Mesendoderm (in vitro differentiated cells): ENCODE measurements at places on chromosomes 1 and 21.

DNA sequence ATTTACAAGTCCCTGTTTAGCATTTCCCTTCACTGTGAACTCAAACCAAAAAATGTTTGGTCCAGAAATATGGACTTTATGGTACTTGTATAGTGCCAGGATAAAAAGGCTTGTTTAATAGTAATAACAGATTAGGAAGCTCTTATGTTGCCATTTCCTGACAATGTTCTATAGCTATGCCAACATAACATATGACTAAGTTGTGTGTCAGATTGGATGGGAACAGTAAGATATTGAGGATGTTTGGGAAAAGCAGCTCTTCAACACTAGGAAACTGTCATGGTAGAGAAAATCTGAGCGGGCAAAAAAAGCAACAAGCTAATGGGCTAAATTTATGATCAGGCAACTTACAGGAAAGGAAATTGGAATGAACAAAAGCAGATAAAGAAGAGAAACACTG, 287.1 kb upstream of the ADGRL4 start:
- DNase-seq, result no peak

- DNase-seq, result no peak
Measured at GRCh38 chr1:214002472-214002871, 14.7 kb downstream of the PROX1 start.

DNA sequence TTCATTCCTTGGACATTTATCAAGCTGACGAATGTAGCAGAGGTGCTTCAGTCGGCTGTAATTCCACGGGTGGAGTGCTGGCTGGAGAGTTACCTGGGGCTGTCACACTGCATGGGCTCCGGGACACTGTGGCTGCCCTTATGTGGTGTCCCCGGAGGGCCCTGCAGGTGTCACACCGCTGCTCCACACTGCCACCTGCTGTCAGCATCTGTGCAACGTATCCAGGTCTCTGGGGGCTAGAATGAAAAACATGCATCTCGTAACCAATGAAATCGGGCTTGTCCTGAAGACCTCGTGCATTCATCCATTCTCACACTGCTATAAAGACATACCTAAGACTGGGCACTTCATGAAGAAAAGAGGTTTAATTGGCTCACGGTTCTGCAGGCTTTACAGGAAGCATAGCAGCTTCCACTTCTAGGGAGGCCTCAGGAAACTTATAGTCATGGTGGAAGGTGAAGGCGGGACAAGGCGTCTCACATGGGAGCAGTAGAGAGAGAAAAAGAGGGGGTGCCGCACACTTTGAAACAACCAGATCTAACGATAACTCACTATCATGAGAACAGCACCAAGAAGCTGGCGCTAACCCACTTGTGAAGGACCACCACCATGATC, 46.7 kb upstream of the PCBP3 start:
- DNase-seq, result peak; percentile 71

DNA sequence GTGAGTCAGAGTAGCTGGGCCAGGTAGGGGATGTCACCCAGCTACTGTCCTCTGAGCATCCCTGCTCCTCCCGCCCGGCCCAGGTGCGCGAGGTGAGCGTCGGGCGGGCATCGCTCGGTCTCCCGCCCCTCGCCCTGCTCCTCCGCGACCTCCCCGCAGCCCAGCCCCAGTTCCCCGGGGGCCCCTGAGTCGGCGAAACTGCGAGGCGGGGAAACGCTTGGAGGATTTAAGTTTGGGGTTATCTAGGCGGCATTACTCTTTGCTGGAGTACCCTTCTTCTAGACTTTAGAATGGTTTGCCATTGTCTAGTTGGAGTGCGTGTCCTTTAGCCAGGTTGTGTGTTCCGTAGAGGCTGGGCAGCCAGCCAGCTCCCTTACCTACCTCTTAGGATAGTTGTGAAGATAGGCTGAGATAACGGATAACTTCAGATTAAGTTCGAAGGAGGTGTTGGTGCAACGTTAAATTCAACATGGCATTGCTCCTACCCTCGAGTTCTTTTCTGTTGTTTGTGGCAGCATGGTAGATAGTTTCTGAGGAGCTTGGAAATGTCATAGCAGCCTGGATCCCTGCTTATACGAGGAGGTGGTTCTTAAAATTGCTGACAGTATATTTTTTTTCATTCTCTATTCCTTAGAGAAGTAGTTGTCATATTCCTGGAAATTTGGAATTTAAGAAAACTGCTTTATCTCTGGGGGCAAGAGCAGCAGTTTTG, 697 bp downstream of the AGO3 start:
- peak; percentile 66 for DNase-seq

GRCh38 chr1:32454726-32455125, 10.1 kb upstream of the ZBTB8B start:
- peak; percentile 84 for DNase-seq

DNA sequence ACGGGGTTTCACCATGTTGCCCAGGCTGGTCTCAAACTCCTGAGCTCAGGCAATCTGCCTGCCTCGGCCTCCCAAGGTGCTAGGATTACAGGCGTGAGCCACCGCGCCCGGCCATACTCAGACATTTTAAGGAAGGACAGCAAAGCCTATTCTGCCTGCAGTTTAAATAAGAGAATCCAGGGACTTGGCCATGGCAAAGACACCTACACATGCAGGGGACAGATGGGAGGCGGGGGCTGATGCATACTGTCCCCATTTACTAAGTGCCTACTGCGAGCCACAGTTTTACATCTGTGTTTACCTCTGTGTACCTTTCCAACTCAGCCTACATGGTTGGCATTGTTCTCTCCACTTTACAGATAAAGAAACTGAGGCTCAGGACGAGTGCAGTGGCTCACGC, 25.4 kb downstream of the LDLRAD2 start:
- no peak for DNase-seq

GRCh38 chr1:174742805-174743653, 256.7 kb upstream of the CACYBP start:
- DNase-seq, result peak; percentile 17

DNA sequence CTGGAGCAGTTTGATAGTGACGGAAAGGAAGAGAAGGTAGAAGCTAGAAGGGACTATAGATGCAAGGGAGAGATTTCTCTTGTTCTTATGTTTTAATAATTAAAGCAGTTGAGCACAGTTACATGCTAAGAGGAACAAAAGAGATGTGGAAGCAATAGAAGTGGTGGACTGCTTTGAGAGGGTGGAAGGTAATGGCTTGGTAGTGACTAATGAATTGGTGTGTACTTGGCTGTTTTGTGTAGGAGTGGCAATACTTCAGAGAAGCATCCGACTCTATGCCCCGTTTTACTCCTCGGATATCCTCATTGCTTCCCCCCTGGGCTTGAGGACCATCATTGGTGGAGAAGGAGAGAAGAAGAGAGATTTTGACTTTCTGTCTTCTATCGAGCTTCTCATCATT, 12.8 kb downstream of the UTP25 start:
- DNase-seq, result no peak

GRCh38 chr1:156012051-156012817, 8.5 kb downstream of the SSR2 start:
- DNase-seq, result no peak

- DNase-seq, result no peak
Measured at GRCh38 chr1:53063744-53064515, 1.9 kb downstream of the PODN start.

- no peak for DNase-seq
Measured at GRCh38 chr1:11463177-11463576, 15.8 kb upstream of the DISP3 start.

DNA sequence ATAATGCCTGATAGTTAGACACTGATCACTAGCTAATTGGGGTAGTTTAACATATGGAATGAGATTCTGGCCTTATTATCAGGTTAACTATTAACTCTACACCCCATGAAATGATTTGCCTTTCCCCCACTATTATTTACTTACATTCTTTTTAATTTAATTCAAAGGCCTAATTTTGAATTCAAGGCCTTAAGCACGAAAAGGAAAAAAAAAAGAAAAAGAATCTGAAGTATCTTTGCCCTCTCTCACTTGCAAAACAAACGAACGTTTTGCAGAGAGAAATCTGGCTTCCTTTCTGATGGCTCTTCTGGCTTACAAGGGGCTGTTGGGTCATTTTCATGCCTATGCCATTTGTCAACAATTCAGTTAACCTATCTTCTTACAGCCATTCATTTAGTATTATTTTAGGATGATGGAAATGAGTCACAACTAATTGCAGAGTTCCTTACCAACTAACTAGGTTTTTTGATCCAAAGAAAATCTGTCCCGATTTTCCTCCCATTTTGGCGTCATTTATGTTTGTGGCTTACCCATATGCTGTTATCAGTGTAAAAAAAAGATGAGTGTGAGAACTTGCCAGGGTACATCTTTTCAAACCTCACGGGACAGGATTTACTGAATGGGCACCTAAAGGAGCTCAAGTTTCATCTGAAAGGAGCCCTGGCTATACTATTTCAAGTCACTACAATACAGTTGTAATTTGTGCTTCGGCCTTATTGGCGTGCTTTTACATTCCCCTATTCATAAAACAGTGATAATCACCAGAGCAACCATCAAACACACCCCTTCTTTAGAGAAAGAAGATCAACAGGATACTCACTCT, 1.9 kb upstream of the ERRFI1 start:
- peak; percentile 56 for DNase-seq

DNA sequence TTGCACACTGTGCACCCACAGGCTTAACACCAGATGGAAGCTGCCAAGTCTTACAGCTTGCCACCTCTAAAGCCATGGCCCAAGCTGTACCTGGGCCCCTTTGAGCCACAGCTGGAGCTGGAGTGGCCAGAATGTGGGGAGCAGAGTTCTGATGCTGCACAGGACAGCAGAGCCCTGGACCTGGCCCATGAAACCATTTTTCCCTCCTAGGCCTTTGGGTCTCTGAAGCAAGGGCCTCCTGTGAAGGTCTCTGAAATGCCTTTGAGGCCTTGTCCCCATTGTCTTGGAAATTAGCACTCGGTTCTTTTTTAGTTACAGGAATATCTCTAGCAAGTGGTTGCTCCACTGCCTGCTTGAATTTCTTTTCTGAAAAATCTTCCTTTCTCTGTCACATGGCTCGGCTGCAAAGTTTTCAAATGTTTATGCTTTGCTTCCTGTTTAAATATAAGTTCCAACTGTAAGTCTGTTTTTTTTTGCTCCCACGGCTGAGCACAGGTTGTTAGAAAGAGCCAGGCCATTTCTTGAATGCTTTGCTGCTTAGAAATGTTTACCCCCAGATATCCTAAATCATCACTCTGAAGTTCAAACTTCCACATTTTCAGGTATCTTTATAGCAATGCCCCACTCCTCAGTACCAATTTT, 156.8 kb upstream of the GORAB start:
- no peak for DNase-seq

- DNase-seq, result no peak
Measured at GRCh38 chr1:224609333-224609732, 6.8 kb upstream of the CNIH3 start.

GRCh38 chr1:23592209-23592892, 33.0 kb upstream of the ID3 start:
- DNase-seq, result no peak

DNA sequence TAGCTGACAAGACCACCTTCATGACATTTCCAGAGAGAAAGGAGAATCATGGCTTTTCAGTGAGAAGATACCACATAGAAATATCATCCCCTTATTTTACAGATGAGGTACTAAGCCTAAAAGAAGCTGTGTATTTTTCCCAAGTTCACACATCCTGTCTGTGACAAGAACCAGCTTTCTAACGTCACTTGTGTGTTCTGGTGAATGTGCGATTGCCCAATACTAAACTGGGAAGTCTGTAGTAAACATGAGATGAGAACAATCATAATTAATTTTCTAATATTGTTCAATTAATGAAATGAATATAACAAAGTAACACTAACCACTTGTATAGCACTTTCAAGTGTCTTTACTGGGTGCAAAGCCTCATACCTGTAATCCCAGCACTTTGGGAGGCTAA, 46.0 kb downstream of the PTGER3 start:
- no peak for DNase-seq

- DNase-seq, result no peak
Measured at GRCh38 chr1:202201266-202201665, 7.7 kb downstream of the LGR6 start.

GRCh38 chr1:192151176-192151575, 7.1 kb upstream of the RGS18 start:
- peak; percentile 77 for DNase-seq

- DNase-seq, result no peak
Measured at GRCh38 chr1:204267191-204267601, 53.4 kb upstream of the GOLT1A start.

DNA sequence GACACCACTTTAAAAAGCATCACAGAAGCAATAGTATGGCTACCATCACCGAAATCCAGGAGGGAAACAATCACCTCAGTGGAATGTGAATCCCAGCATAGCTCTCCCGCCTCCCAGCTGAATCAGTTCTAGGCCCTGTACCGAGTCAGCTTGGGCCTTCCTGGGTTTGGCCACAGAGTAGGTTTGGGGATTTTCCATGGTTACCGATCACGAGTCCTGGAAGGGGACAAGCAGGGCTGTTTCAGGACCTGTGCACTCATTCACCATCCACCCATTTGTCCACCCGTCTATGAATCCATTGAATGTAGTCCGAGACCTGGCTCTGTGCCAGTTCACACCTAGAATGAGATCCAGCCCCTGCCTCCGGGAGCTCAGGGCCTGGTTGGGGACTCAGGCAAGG, 94.2 kb downstream of the ARHGEF10L start:
- DNase-seq, result no peak

GRCh38 chr1:202126426-202126825, 3.7 kb downstream of the GPR37L1 start:
- DNase-seq, result no peak

GRCh38 chr1:150973258-150973835, 1.3 kb downstream of the CERS2 start:
- DNase-seq, result no peak

- no peak for DNase-seq
Measured at GRCh38 chr1:98315309-98315708, 346.2 kb upstream of the SNX7 start.

- DNase-seq, result no peak
Measured at GRCh38 chr1:230313453-230314141, 112.5 kb downstream of the PGBD5 start.

DNA sequence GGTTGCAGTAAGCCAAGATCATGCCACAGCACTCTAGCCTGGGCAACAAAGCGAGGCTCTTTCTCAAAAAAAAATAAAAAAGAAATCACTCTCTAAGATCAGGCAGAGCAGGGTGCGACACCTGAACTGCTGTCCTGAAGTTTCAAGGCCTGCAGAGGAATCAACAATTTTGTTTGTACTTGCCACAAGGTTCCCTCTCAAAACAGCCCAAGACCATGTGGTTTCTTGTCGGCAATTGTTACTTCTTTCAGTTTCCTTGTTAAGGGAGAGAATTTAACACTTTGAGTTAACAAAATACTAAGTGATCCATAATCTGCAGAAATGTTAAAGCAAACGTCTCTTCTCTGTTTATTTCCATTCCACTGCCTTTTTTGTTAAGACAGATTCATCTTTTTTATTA, 36.5 kb downstream of the MACO1 start:
- DNase-seq, result no peak

- no peak for DNase-seq
Measured at GRCh38 chr21:32753818-32754585, 17.6 kb downstream of the PAXBP1 start.

GRCh38 chr1:57411262-57411661, 12.6 kb downstream of the DAB1 start:
- DNase-seq, result peak; percentile 72
